GDM1 (cell line): ENCODE measurements at places on chromosomes 6 and 20.

DNA sequence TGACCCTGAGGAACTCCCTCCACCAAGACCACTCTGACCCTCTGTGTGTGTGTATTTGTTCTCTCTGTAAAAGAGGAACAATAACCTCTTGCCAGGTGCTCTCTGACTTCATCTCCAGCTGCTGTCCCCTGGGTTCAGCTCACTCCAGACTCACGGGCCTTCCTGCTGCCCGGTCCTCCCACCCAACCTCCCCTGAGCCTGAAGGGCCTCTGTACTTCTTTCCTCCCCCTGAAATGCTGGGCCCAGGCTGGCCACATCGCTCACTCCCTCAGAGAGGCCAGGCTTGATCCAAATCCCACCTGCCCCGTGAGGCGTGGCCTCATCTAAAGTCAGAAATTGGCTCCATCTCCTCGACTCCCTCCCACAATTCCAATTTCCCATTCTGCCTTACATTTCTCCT lies 202.4 kb downstream of the PRKN start:
- DNase-seq: no peak

DNA sequence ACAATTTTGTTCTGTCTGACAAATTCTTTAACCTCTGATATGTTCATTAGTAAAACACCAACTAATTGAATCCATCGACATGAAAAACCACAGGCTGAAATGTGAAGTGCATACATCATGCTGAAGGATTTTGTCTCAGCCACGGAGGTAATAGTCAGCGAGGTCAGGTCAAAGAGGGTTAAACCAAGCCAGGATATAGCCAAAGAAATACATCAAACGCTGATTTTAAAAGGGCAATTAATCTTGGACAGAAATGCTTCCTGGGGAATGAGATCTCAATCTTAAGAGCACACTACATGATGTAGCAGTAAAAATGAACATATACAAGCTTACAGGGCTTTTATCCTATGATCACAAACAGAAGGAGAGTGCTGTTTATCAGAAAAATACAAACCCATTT lies 106.7 kb downstream of the PRDM1 start:
- DNase-seq: no peak

- no peak for DNase-seq
Observed at GRCh38 chr6:143867236-143867635, 3.0 kb downstream of the ZC2HC1B start.

- no peak for DNase-seq
Observed at GRCh38 chr6:90412538-90413369, 116.1 kb upstream of the BACH2 start.

DNA sequence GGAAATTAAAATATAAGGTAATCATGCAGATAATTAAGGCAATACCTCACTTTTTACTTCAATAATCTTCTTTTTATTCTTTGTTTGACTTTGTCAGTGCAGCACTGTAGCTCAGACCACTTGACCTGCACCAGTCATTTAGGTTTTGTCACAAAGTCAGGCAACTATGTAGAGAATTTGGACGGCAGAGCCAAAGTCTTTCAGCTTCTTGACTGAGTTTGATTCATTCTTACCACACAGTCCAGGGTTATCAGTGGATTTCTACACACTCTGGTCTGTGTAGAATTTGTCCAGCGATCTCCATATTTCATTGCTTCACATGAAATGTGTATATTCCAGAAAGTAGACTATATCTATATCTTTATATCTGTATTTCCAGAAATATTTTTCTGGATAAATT lies 107.3 kb downstream of the TFAP2B start:
- no peak for DNase-seq

GRCh38 chr20:41783423-41784208 lies 165.4 kb upstream of the CHD6 start:
- no peak for DNase-seq

DNA sequence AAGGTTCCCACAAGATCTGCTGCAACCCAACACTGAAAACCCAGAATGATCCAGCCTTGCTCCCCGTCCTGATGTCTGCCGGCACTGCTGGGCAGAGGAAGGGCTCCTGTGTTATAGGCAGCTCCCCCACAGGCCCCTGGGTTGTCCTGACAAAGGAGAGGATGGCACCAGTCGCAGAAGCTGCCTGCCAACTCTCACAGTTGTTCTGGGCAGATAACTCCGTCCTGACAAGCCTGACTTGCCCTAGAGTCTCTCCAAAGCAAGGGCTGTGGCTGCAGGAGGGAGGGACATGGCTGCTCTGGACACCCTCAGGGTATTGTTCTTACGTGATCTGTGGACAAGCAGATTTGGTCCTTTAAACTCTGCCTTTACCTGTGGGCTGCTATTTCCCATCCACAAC lies 243.8 kb downstream of the CDH26 start:
- no peak for DNase-seq

GRCh38 chr20:23227274-23227673 lies 123.3 kb upstream of the NXT1 start:
- no peak for DNase-seq

DNA sequence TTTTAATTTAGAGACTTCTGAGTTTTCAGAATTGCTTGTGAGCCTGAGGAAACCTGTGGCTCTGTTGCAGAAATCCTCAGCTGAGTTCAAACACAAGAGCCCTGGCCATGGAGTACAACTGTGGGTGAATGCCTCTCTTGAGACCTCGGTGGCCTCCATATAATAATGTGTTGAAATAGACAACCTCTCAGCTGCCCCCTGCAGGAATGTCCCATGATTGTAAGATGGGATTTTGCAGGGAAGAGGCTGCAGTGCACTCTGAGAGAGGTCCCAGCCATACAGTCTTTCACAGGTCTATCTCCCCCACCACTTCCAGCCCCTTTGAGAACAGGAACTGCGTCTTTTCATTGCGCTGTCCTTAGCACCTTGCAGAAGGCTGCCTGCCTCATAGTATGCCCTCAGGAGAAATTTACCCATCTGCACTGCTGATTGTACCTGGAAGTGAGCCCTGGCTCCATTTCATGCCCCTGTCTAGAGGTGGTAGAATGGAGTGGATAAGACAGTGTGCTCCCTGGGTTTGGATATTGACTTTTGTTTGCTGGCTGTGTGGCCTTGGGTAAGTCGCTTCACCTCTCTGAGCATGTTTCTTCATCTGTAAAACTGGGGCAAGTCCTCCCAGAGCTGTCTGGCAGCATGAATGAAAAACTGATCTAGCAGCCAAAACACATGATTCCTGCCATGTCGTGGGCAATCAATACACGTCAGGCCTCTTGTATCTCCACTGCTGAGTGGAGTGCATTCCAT lies 16.8 kb upstream of the CDH22 start:
- DNase-seq: no peak
